Fibroblast of skin of scalp (primary cell): ENCODE measurements at places on chromosomes 3 and 15.
A peak's percentile ranks its signal among the peaks of the same experiment; 100 is the strongest.

DNA sequence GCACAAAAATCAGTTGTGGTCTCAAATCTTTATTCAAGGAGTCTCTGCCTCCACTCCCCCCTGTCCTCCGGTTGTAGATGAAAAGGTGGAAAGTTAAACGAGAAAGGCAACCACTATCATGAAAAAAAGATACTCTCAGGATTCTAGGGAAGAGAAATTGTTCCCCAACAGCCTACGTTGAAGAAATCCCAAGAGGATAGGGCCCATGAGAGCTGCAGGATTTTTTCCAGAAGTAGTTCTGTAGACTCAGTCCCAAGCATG, 14.3 kb downstream of the ZIC1 start:
- peak; percentile 75 for DNase-seq

DNA sequence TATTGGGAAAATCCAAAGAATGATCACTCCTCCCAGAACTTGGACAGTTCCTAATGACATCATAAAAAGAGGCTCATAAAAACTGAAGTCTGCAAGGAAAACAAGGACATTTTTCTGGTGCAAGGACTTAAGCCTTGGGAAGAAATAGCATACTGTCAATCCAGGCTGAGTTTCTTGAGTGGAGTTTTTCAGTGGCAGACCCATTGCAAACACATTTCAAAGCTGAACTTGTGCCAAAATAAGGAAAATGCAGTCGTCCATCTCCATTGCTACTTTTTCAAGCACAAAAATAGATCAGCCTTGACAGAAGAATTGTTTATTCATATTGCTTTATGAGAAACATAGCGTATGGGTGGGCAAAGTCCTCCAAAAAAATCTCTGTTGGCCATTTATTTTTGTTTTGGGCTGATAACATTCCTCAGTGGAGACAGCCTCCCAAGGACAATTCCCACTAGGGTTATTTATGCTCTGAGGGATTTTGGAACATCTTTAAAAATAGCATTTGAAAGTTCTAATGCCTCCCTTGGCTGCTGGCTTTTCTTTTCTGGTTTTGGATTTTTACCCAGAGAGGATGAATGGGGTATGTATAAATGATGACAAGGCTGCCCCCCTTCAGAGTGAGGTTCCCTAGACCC, 220.0 kb downstream of the CADPS start:
- peak; percentile 17 for DNase-seq

DNA sequence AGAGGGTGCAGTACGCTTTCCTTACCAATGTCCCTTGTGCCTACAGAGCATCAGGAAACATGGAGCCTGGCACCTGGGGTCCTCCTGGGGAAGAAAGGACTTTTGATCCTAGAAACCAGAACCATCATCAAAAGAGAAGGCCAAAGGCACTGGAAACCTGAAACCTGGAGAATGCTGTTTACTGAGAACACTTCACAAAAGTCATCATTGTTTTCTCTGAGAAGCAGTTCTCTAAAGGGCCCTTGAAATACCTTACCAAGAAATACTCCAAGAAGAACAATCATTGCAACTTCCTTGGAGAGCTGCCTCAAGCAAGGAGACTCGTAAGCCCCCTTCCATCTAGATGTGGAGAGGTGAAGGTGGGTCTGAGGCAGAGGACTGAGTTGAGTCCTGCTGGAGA, 66.0 kb downstream of the TLE3 start:
- DNase-seq, result no peak

GRCh38 chr3:5304789-5305683, 117.5 kb downstream of the EDEM1 start:
- peak; percentile 49 for DNase-seq

DNA sequence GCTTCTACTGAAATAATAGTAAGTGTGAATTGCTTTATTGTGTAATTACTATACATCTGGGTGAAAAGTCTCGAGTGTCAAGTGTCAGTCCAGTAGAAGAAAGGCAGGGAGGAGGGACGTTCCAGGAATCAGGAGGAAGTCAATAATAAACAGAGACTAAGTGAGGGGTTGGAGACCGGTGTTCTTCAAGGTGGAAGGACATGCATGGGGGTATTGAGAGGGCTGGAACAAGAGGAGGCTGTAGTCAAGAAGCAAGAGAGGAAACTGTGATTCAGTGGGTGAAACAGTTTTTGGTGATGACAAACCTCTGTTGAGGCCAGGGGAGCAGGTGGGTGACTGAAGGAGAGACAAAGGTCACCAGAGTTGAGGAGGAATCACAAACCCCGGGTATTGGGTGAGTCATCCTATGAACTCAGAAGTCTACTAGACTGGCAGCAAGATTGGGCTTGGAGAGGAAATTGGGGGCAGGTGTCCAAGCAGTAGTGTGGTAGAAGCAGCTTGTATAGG, 11.6 kb upstream of the SCAMP5 start:
- DNase-seq, result no peak

- peak; percentile 89 for DNase-seq
Observed at GRCh38 chr3:136751316-136752171, 634 bp downstream of the STAG1 start.

DNA sequence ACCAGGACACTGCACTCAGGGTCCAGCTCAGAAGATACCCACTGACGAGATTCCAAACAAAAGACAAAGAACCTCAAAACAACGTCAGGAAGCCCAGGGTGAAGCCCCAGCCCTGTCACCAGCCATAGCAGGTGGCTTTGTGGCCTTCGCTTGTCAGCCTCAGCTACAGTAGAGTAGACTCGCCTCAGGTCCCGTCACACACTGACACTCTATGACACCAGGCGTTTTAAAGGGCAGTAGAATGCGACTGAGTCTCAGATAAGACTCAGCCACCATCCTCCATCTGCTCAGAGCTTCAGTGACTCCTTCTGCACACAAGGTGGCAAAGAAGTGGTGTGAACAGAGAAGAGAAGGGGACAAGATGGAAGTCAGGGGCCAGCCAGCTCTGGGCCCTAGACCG, 12.8 kb downstream of the RBPMS2 start:
- DNase-seq, result no peak

DNA sequence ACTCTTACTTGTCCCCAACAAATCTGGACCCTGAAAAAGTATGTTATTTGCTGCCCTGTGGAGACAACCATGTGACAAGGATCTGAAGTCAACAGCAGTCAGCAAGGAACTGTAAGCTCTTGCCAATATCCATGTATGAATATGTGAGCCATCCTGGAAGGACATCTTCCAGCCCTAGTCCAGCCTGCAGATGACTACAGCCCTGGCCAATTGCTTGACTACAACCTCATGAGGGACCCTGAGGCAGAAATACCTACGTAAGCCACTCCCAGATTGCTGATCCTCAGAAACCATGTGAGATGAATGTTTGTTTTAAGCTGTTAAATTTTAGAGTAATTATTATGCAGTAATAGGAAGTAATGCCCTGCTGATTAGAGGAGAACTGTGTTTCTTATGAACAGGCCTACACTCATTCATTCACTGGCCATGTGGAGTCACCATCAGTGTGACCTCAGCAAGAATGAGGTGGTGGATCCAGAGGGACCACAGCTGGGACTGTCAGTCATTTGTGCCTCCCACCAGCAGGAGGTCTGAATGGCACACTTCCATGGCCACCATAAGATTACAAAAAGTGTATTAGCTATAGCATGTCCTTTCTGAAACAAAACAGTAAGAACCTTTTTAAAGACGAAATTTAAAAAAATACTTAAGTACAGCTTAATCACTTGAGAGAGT, 92.6 kb downstream of the TFDP2 start:
- DNase-seq, result no peak

DNA sequence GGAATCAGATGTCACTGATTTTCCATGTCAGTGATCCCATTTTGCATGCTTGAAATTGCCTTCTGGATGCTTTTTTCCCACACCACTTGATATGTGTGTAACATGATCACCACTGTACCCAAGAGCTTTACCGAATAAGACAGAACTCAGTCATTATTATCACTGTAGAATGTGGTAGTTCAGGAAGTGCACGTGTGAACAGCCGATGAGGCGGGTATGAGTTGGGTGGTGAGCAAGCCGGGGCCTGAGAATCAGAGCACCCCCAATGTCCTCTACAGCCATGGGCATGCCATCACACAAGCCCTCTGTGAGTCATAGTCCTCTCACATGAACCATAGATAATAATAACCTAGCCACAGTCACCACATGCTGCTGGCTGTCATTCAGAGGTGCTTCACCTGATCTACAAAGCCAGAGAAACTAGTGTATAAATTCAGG, 470.8 kb downstream of the SOX2 start:
- DNase-seq, result peak; percentile 6

DNA sequence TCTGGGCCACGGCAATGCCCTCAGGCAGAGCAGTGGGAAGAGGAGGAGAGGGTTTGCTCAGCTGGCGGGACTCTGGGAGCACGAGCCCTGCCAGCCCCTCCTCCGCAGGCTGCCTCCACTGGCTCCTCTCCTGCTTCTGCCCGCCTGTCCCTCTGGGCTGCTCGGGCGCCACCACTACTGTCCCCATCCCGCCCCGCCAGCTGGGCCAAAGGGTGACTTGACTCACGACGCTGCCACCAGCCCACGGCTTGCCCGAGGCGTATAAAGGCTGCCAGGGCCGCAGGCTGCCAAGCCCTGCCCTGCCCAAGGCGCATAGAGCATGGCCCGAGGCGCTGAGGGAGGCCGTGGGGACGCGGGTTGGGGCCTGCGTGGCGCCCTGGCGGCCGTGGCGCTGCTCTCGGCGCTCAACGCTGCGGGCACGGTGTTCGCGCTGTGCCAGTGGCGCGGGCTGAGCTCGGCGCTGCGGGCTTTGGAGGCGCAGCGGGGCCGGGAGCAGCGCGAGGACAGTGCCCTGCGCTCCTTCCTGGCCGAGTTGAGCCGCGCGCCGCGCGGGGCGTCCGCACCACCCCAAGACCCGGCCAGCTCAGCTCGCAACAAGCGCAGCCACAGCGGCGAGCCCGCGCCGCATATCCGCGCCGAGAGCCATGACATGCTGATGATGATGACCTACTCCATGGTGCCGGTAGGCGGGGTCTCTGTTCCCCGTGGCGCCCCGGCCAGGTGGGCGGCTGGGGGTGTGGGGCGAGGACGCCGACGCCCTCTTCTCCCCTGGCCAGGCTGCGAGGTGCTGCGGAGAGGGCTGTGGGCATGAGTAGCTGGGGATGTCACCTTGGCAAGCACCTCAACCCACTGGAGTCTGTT, at the start of gene GLDN:
GLDN (plus strand) TSS at position 290 of the 861 bp plus-strand sequence; CDS start at position 320, 30 bp downstream.
- peak; percentile 15 for DNase-seq

DNA sequence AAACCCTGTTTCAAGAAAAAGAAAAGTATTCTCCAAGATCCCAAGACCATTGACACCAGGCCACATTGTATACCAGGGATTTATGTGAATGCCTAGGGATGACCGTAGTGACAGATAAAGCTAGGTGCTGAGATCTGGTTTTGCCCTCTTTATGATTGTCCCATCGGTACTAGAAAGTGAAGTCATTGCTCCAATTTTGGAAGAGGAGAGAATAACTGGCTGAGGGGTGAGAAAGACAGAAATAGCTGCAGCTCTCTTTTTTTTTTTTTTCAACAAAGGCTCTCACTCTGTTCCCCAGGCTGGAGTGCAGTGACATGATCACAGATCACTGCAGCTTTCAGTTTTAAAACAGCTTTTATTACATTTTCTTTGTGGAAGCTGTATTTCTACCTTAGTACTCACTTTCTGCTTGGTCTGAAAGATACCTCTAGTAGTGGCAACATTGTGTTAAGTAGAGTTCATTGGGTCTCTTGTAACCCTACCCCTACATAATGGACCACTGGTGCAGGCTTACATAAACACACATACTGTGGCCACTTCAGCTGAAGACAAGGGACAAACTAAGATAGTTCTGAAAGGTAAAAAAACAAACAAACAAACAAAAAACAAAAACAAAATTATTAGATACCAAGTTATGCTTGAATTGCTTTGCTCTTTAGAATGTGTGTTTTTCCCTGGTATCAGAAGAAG, 18.0 kb downstream of the ZSCAN29 start:
- no peak for DNase-seq

- peak; percentile 80 for DNase-seq
Observed at GRCh38 chr3:172106989-172107388, 67.6 kb downstream of the FNDC3B start.

- no peak for DNase-seq
Observed at GRCh38 chr3:16820485-16820884, 64.3 kb upstream of the PLCL2 start.

DNA sequence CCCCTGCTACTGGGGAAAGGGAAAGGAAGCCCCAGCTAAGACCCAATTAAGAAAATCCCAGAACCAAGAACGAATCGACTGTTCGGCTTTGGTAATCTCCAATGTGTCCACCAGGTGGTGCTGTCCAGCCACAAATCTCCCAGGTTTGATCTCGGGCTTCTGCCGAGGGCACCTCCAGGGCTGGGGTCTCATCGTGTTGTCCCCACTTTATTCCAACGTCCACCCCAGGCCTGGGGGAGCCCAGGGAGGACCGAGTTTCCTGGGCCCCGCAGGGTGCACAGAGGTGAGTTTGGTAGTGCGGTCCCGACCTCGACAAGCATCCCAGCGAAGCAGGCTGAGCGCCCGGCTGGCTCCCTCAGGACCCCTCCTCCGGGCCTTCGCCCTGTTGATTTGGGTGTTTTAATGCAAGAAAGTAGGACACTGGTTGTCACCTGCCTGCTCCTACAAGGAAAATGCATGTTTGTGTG, 185.1 kb downstream of the GOLGA6L6 start:
- no peak for DNase-seq

- peak; percentile 13 for DNase-seq
Observed at GRCh38 chr3:108461661-108462111, 48.7 kb downstream of the MYH15 start.

DNA sequence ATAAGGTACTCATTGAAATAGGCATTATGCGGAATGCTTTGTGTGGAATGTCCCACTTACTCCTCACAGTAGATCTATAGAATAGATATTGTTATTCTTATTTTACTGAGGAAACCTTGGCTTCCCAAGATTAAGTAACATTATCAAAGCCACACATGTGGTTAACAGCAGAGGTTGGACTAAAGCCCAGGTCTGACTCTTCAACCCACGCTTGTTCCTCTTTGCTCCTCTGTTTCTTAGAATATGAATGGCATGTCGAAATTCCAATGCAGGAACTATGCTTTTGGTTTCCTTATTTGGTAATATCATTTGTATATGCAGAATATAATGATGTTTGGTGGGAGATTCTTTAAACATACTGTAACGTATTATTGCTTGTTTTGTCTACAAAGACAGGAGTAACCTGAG, 818.8 kb upstream of the LMCD1 start:
- DNase-seq, result peak; percentile 96

DNA sequence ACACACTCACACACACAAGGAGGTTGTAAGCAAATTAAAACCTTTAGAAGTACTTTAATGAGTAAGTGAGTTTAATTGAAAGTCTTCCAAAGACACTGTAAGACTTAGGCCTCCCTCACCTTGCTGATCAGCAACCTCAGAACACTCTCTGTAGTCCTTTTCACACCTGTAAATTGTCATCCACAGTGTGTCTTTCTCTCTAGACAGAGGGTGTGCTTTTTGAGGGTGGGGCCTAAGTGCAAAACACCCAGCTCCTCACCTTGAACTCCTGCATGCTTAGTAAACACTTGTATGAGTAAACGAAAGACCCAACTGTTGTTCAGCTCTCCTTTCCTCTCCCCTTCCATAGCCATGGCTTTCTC, 183.2 kb upstream of the IL12A start:
- DNase-seq, result no peak

- peak; percentile 44 for DNase-seq
Observed at GRCh38 chr15:77869021-77869895, 208.3 kb downstream of the TBC1D2B start.

- peak; percentile 55 for DNase-seq
Observed at GRCh38 chr15:100131321-100132224, 210.2 kb downstream of the ADAMTS17 start.
